ENCODE measurements at places on chromosomes 11 and 22. TPM values are rescaled to one million over a fixed set of nuclear protein-coding genes. Genes with fewer than 3 reads are reported as not detected.
A peak's percentile ranks its signal among the peaks of the same experiment; 100 is the strongest.

DNA sequence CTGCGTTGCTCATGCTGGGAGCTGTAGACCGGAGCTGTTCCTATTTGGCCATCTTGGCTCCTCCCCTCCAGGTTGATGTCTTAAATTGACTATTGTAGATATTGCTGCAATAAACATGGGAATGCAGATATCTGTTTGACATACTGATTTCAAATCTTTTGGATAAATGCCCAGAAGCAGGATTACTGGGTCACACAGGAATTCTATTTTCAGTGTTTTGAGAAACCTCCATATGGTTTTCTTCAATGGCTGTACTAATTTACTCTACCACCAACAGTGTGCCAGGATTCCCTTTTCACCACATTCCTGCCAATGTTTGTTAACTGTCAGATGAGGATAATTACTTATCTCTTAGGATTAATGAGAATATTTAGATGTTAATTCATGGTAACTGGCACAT, 467.0 kb downstream of the LUZP2 start:
- no peak for DNase-seq

- no peak for DNase-seq
Measured at GRCh38 chr11:15821451-15821850, 534.9 kb downstream of the SOX6 start.

GRCh38 chr22:50738649-50739227, 734 bp downstream of the ACR start:
- DNase-seq, result no peak

DNA sequence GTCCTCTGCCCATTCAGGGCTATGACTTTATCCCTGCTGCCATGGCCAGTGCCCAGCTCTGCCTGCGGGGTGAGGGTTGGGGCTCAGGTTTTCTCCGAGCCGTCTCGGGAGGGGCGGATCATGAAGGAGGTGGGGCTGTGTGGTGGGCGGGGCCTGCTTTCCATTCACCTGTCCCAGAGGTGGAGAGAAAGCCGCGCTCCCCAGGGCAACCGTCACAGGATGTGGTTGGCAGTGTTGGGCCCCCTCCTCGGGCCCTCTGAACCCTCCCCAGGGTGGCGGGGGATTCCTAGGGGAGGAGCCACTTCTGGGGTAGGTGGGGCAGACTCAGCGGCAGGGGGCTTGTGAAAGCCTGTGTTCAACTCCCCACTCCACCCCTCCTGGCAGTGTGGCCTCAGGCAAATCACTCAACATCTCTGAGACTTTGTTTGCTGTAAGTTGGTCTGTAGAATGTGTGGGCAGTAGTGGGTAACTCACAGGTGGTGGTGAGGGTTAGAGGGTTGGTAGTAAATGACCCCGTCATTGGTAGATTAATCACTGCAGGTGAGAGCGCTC, 50.3 kb downstream of the CD6 start:
- no peak for DNase-seq

- DNase-seq, result no peak
Measured at GRCh38 chr11:1748636-1749394, 1.6 kb downstream of the IFITM10 start.

DNA sequence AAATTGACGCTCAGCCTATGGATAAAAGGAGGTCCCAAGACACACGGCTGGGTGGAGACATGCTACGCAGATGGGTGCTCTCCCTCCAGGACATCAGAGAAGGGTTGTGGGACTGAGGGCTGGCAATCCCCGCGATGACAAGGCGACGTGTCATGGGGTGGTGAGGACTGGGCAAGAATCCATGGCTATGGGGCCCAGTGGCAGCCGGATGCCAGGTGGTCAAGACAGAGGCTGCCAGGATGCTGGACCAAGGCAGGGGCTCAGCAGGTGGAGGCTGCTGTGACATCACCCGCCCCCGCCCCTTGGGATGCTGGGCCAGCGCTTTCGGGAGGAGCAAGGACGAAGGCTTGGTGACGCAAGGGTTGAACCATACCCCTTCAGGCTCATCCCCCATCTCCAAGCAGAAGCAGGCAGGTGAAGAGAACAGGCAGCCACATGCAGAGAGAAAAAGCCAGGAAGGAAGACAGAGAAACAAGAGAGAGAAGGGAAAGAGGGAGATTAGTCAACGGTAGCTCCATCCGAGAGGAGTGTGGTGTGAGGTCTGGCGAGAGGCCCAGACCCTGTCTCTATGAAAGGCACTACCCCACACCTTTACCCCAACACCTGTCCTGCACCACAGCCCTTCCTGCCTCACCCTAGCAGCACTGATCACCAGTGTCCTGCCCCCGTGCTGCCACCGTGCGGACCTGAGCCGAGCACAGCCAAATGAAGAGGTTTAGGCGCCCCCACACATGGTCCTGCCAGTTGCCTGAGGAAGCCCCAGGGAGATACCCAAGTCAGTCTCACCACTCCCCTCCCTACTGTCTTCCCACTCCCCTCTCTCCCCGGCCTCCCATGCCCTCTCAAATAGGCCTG, 24.1 kb upstream of the RASL10A start:
- DNase-seq, result no peak

DNA sequence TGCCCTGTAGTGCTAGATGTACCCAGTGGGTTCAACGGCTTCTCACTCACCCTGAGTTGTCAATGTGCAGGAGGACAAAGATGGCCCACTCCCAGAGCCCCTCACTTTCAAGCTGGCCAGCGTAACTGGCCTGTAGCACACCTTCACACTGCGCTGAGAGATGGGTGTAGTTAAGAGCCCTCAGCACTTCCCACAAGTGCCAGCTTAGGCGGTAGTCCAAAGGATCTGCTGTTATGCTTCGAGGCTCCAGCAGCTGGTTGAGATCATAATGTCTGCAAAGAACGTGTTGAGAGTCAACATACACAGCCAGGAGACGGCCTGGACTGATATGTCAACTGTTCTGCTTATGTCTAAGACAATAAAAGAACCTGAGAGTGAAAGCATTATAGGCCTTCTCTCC, 14.7 kb upstream of the CHRNA10 start:
- no peak for DNase-seq

GRCh38 chr11:13947379-13947778, 15.1 kb upstream of the SPON1 start:
- no peak for DNase-seq

GRCh38 chr11:824292-824880, 3.3 kb upstream of the CRACR2B start:
- no peak for DNase-seq

- no peak for DNase-seq
Measured at GRCh38 chr11:114827736-114828135, 149.4 kb downstream of the NXPE2 start.

DNA sequence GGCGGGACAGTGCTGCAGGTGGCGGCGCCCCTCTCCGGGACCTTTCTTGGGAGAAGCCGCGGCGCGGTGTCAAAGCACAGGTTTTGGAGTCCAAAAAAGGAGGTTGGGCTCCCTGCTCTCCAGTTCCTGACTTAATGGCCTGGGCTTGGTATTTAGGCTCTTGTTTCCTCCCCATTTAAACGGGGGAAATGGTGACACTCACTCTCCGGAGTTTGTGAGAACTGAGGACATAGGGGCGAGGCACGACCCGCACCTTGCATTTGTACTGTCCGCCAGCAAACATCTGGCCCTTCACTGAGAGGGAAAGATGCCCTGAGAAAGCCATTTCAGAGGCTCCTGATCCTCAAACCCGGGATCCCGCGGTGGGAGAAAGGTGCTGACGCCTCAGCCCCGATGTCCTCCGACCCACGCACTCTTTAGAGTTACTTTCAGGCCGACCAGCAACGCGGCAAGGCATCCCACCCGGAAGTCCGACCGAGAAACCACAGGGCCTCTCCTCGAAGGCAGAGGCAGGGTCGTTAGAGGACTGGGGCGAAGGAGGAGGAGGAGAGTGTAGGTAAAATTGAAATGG, 2.9 kb upstream of the WDR74 start:
- DNase-seq, result no peak

DNA sequence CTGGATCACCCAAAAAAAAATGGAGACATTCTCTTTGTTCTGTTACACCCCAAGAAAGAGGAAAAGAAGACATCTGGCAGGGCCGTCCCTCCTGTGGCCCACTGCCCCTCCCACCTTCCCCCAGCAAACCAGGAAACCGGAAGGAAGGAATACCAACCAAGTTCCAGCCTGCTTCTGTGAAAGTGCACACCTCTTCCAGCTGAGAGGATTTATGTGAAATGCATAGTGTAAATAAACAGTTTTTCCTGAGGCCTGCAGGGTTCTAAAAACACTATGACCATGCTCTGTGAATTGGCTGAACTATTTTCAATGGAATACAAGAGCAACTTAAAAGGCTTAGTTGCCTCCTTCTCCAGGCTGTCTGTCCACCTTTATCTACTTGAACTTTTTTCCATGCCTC, 50.0 kb upstream of the CHST1 start:
- no peak for DNase-seq

- peak; percentile 53 for DNase-seq
Measured at GRCh38 chr11:70641369-70641768, 243.0 kb downstream of the CTTN start.

- DNase-seq, result no peak
Measured at GRCh38 chr11:68436162-68436888, 24.2 kb upstream of the PPP6R3 start.

DNA sequence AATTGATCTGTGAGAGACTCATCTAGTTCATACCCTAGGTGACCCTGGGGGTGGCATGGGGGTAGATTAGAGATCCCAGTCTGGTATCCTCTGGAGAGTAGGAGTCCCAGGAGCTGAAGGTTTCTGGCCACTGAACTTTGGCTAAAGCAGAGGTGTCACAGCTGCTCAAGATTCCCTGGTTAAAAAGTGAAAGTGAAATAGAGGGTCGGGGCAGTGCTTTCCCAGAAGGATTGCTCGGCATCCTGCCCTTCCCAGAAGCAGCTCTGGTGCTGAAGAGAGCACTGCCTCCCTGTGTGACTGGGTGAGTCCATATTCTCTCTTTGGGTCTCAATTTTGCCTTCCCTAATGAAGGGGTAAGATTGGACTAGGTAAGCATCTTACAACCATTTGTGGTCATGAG, 653 bp downstream of the IL18BP start:
- DNase-seq, result no peak

DNA sequence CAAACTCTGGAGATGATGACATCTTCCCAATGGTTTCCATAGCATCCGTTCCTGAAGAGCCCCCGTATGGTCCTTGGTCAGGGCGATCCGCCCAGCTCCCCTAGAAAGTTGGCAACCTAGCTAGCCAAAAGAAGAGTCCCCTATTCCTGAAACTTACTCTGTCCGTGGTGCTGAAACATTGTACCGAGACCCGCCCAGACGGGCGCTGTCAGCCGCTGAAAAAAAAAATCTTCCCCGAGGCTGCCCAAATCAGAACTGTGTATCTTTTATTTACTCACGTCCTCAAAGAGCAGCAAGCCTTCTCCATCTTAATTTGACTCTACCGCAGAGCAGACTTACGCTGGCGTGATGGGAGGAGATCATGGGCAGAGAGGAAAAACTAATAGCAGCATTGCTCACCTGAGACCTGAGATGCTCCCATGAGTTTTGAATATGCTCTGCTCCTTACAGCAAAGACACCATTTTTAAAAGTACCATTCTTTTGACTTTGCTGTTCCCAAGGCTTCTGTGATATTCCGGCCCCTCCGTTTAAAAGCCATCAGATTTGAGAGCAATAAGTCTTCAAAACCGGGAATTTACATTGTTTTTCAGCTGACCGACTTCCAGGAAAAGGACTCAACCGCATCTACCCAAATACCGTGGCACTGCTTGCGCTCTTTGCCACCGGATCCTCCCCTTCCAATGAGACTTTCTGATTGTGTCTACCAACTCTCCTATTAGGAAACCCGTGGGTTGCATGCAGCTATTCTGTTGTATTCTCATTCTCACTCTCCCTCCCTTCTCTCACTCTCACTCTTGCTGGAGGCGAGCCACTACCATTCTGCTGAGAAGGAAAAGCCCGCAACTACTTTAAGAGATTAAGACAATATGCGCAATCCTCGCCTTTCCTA, at the start of gene SLC17A6:
TSS of gene SLC17A6 (plus strand) at position 786 of the 890 bp plus-strand sequence. CDS start 153 bp downstream, outside the sequence.
- DNase-seq, result peak; percentile 63

DNA sequence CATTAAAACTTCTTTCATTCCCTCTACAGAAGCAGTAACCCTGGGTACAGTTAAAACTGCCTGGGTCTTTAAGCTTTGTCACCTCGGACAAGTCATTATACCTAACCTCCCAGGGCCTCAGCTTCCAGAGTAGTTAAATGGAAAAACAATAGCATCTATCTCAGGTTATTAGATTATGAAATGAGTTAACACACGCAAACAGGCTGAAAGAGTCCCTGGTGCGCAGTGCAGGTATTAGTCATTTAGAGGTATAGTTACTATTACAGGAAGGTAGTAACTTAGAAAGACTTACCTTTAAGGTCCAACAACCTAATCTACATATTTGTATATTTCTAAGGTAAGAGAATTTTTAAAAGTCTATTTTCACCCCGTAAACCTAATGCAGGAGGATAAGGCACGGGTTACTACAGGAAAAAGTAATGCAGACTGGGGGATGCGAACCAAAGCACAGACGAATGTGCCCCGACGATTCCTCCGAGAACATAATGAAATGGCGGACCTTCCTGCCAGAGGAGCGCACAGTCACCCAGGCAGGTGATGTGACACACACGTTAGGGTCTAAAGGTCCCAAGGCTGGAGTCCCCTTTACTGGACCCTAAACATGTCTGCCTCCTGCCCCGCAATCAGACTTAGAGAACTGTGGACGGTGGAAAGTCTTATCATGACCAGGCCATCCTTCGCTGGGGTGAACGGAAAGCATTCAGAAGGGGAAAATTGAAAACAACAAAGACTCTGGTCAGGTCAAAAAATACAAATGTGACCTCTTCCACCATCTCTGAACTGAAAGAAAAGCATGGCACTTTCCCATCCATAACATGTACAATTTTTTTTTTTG, 1.3 kb downstream of the NAP1L4 start:
- peak; percentile 34 for DNase-seq

- DNase-seq, result peak; percentile 39
Measured at GRCh38 chr11:128603752-128604414, 16.5 kb upstream of the ETS1 start.

DNA sequence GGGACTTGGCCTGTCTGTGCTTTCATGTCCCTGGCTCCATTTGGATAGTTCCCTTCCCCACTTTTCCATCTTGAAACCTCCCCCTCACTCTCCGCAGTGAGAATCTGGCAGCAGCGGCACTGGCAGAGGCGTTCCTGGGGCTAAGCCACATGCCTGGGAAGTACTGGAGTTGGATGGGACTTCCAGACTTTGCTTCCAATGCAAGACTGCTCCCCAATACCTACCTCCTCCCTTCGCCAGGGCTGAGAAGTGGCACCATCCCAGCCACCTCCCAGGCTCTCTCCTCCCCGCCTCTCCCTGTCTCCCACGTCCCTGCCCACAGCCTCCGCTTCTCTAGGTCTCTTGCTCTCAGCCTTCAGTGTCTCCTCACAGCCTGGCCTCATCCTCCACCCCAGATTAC, 16.6 kb downstream of the TST start:
- no peak for DNase-seq

Gene KCNK7
- total RNA-seq, result not detected

Gene CHRM1
- total RNA-seq, result 0.16 TPM

Gene HIC2
- total RNA-seq, result 3.9 TPM

Gene SCYL1
- 57.8 TPM for total RNA-seq

Gene NXPE2
- total RNA-seq, result not detected

Gene SPA17
- total RNA-seq, result 9.6 TPM

Gene UBQLNL
- not detected for total RNA-seq

Gene SPINDOC
- 15.0 TPM for total RNA-seq
